ENCODE measurements at places on chromosomes 1 and 21.

GRCh38 chr1:103788377-103788776, 38.7 kb downstream of the AMY1C start:
- no peak for DNase-seq

GRCh38 chr1:93340090-93340489, 5.6 kb upstream of the DR1 start:
- no peak for DNase-seq

DNA sequence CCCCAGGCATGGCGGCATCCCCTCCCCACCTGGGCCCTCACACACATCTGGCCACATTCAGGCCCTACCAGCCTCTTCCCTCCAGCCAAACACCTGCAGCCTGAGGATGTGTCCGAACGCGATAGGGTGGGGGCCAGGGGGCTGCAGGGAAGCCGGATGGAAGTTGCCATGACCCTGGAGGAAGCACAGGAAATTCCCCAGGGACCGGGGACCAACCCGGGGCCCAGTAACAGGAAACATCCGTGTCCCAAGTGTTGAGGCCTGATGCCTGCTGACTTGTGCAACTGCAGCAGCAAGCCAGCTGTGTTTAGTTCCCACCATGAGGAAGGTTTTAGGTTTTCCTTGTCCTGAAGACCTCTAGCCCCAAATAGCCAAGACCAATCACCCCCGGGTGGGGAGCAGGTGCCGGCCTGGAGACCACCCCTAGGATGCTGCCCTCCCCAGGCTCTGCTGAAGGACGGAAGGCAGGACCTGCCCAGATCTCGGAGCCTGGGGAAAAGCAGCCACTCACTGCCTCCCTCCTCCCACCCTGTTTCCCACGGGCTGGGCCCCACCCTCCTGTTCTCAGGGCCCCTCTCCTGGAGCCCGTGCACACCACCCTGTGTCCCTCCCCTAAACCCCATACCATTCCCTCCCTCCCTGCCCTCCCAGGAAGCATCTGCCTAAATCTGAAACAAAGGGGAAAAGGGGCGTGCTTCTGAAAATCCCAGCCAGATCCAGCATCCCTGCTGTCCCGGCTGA, 29.8 kb downstream of the MEGF6 start:
- no peak for DNase-seq

DNA sequence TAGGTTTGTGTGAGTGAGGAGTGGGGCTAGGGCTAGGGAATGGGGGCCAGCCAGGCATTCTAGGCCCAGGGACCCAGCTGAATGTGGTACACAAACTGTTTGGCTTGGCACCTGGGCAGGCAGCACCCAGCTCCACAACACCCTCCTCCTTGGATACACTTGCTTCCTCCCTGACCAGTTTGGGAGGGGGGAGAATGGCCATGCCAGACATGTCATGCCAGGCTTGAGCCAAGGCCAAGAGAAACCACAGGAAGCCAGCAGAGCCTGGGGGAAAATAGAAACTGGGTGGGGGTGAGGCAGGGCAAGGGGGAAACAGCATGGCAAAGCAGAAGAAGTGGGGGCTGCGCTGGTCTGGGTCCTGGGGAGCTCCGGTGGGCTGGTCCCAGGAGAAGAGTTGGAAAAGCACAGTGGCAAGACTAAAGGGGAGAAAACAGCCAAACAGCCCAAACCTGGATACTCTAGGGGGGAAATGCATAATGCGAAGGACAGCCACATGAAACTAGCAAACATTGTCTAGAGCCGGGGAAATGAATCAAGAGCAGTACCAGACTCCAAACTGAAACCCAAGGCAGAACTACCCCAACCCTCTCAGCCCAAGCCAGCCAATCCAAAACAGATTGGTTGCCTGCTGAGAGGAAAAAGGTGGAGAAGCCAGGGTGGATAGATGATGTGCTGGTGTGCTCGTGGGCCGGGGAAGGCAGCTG, 47.9 kb downstream of the LGR6 start:
- DNase-seq, result no peak

DNA sequence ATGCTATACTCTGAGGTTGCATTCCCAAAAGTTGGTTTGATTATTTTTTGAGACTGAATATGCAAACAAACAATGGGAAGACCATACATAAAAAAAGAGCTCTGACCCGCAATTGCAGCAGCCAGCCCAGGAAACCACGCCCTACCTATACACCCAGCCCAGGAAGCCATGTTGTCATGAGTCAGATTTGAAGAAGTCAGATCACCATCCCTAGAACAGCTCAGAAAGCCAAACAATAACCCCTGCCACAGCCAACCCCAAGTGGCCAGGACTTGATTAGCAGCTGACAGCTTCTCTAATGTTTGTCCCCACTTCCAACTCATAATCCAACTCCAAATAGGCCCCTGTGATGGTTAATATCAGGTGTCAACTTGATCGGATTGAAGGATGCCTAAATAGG, 621.9 kb downstream of the NPHP4 start:
- DNase-seq, result peak; percentile 22

DNA sequence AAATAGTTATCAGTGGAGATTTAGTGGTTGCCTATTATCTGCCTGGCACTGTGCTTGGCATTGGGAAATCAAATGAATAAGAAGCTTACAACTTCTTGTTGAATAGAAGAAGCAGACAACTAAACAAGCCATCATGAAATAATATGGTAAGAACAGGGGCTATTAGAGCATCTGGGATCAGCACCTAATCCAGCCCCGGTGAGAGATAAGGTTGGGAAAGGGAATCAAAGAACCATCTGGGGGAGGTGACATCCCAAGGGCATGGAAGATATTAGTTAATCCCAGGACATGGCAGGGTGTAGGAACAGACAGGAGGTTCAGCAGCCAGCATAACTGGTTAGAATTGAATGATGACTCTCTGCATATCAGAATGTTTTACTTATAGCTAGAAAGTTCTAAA, 36.3 kb upstream of the SUCO start:
- no peak for DNase-seq

DNA sequence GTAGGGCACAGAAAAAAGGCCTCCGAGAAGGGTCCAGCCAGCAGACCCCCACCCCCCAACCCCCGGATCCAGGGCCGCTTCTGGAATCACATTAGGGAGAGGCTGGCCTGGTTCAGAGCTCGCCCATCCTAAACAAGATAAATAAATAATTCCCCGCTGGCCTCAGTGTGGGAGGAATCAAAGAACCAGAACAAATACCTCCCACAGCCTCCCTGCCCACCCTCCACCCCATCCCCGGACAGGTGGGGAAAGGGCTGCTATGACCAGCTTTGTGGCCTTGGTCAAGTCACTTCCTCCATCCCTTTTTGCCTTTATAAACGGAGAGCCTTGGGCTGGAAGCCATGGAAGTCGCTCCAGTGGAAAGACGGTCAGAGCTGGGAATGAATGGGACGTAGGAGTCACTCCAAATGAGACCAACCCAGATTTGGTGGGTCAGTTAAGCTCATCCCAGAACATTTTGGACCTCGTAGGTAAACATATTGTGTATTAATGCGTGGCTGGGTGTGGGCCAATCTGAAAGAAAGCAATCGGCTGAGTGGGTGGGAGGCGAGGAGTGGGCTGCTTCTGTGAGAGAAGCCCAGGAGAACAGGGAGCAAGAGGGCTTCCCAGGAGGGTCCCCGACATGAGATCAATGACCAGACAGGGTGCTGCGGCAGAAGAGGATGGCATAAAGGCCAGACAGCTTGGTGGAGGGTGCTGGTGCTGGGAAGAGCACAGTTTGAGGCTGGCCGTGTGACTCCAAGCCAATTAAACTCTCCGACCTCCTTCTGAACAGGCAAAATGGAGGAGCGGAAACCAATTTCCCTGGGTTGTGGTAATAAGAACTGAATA, 63.3 kb downstream of the MEF2D start:
- no peak for DNase-seq

GRCh38 chr1:176847052-176847451, 317.5 kb downstream of the ASTN1 start:
- no peak for DNase-seq

- no peak for DNase-seq
These were observed 18.1 kb downstream of the URB2 start for GRCh38 chr1:229643996-229644745.

DNA sequence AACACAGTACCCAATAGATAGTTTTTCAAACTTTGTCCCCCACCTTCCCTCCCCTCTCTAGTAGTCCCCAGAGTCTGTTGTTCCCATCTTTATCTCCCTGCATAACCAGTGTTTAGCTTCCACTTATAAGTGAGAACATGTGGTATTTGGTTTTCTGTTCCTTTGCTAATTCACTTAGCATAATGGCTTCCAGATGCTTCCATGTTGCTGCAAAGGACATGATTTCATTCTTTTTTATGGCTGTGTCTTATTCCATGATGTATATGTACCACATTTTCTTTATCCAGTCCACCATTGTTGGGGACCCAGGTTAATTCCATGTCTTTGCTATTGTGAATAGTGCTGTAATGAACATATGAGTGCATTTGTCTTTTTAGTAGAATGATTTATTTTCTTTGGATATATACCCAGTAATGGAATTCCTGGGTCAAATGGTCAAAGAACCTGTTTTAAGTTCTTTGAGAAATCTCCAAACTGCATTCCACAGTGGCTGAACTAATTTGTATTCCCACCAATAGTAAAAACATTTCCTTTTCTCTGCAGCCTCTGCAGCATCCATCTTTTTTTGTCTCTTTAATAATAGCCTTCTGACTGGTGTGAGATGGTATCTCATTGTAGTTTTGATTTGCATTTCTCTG, 126.0 kb downstream of the AK5 start:
- no peak for DNase-seq

GRCh38 chr21:33266789-33267135, 595 bp downstream of the IL10RB start:
- DNase-seq, result peak; percentile 45

GRCh38 chr1:172638885-172639831, 19.7 kb upstream of the FASLG start:
- peak; percentile 63 for DNase-seq

DNA sequence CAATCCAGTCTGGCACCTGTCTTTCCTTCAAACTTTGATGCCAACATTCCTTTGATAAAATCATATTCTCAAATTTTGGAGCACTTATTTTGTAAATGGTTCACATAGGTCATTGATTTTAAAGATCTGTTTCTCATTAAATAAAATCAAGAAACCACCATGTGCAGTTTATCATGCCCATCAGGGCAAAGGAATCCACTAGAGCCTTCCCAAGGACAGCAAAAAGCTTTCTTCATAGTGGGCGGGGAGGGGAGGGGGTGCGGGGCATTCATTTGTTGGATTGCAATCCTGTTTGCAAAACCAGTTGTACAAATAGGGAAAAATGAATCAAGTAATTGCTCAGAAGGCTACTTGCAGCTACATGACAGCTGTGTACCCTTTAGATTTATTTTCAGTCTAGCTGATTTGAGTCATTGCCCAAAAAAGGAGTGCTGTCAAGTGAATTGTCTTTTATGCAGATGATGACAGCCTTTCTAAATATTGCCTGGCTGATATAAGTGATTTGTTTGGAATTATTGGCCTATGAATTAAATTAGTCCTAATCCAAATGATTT, 23.0 kb downstream of the LRRC8B start:
- no peak for DNase-seq

DNA sequence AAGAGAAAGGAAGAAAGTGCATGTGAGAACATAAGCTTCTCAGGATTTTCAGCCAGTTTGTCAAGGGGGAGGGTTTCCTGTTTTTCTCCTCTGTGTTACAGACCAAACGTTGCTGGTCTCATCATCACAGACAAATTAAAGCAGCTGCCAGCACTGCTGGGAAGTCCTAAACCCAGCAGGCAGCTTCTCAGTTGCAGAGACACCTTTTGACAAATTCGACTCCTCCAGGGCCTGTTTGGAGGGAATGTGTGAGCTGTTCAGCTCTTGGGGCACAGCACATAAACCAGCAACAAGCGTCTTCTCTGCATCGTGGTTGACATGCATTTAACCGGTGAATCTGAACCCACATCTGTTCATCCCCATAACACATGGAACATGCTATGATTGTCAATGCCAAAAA, 454.6 kb upstream of the RUNX1 start:
- peak; percentile 12 for DNase-seq

DNA sequence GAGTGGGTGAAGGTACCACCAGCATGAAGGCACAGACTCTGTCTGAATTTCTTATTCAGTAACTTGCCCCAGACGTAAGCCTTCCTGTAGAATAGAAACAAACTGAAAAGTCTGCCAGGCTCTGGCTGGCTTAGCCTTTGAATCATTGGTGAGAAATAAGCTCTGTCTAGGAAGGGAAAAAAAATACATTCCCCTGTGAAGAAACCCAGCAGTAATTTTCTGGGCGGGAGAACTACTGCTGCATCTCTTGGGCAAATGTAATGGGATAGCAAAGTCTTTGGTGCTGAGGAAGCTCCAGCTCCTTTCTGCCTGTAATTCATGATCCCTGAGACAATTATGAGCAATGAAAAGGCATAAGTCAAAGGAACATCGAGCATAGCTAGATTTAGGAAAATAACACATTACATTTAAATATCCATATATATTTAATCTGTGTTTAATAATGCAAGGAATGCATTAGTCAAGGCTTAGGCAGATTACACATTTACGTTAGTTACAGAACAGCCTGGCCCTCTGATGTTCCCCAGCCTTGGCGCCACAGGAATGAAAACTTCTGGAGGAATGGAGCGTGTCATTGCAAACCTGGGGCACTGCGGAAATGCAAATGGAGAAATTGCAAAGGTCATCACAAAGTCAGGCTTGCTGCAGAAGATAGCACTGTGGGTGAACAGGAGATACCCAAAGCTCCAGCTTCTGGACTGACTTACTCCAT, 216.3 kb upstream of the CAMK1G start:
- no peak for DNase-seq

Data from CD4-positive, alpha-beta T cell treated with Interleukin-12 subunit alpha and Interleukin-12 subunit beta, for 1 hour (primary cell).